ENCODE measurements at places on chromosomes 6 and 20.

- DNase-seq, result no peak
Observed at GRCh38 chr6:129671442-129672340, 38.3 kb downstream of the ARHGAP18 start.

- DNase-seq, result peak; percentile 63
Observed at GRCh38 chr6:3324262-3324942, 65.7 kb downstream of the PSMG4 start.

DNA sequence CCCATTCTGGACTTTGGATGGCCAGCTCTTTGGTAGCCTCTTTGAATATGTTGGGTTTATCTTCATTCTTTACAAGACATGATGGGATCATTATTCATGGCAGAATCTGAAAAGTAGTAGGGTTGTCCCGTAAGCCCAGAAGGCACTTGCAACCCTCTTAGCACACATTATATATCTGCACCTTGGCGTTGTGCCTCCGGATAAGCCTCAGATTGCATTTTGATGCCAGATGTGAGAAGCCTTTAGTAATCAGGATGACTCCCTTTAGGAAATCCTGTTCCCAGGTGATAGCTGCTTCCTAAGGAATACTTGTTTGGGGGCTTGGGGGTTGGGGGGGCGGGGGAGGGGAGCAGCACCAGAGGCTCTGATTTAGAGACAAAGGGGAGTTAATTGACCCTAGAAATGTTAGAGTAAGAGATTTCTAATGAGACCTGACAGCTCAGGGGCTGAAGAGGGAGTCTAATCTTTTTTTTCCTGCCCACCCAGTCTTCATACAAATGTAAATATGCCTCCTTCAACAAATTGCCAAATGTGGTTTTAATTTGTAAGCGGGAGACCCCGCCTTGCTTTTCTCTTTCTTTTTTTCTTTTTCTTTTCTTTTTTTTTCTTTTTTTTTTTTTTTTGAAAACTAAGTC lies 55.1 kb downstream of the JAG1 start:
- DNase-seq, result no peak

- no peak for DNase-seq
Observed at GRCh38 chr6:84581494-84582259, 182.7 kb downstream of the TBX18 start.

DNA sequence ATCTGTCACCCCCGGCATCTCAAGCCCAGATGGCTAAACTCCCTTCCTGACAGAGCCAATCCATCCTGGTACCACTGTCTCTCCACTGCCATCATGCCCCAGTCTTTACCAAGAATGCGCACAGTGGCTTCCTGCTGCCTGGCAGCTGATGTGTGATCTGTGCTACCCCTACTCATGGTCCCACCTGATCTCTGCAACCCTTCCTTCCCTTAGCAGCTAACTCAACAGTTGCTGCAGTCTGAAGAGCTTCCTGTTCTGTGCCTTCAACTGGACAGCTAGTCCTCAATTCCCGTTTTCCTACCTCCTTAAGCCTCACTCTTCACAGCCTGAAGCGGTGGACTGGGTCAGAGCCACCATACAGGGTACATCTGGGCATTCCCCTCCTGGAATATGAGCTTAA lies 7.6 kb upstream of the FAM83C start:
- no peak for DNase-seq

DNA sequence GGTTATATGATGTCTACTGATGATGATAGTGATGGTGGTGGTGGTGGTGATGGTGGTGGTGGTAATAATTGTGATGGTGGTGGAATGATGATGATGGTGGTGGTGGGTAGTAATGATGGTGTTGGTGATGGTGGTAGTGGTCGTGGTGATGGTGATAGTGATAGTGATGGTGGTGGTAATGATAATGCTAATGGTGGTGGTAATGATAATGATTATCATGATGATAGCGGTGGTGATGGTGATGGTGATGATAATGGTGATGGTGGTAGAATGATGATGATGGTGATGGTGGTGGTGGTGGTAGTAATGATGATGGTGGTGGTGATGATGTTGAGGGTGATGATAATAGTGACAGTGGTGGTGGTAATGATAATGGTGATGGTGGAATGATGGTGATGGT lies 4.5 kb upstream of the LPA start:
- DNase-seq, result no peak

- no peak for DNase-seq
Observed at GRCh38 chr6:113629256-113629655, 227.9 kb upstream of the MARCKS start.

GRCh38 chr20:39038495-39038894 lies 76.4 kb downstream of the DHX35 start:
- no peak for DNase-seq

DNA sequence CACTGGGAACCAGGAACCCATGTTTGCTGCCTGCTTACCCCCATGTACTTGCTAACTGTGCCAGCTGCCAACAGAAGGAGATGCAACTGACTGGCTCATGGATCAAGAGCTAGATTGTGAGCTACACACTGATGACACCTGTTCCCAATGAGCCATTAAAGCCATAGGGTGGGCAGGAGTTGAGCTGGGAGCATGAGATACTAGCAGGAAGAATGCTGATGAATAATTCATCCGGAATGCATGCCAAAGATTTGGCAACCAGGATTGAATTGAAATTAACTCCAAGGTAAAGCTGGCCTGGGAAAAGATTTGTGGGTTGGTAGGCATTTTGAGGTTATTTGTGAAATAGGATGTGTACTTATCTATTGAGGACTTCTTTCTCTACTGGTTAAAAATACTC lies 631.1 kb downstream of the KIF16B start:
- DNase-seq, result no peak

- DNase-seq, result no peak
Observed at GRCh38 chr20:51125105-51125504, 102.2 kb upstream of the KCNG1 start.

DNA sequence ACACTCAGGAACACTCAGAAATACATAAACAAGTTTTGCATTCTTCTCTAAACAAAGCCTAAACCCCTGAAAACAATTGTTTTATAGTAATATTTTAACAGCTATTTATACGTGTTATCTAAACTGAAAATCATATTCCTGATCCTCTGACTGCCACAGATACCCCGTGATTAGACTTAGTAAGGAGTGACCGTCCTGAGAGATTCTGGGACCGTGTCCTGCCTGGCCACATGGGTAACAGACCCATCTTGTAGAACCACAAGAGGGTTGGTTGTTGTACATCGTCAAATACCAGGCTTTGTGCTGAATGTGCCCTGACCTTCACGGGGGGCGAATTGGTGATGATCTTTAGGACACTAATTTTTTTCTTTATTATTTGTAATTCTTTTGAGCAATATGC lies 214.4 kb downstream of the TMEM242 start:
- no peak for DNase-seq

- no peak for DNase-seq
Observed at GRCh38 chr6:146345598-146345997, 198.0 kb upstream of the RAB32 start.

- DNase-seq, result no peak
Observed at GRCh38 chr6:34132486-34133185, 13.3 kb downstream of the GRM4 start.

DNA sequence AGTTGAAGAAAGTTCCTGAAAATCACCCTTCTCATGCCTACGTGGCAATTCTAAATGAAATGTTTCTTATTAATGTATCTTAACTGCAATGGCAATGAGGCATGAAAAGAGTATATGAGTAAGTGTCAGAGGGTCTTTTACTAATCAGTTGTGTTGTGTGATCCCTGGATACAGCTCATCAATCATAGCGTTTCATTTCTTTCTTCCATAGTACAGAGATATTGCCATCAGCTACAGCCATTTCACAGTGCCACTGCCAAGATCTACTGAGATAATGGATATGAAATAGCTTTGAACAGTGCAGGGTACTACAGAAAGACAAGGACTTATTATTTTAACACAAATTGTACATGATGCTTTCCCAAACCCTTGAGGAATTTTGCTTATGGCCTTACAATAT lies 450.8 kb downstream of the KHDRBS2 start:
- no peak for DNase-seq

- DNase-seq, result no peak
Observed at GRCh38 chr6:7938562-7939183, 28.1 kb upstream of the TXNDC5 start.

DNA sequence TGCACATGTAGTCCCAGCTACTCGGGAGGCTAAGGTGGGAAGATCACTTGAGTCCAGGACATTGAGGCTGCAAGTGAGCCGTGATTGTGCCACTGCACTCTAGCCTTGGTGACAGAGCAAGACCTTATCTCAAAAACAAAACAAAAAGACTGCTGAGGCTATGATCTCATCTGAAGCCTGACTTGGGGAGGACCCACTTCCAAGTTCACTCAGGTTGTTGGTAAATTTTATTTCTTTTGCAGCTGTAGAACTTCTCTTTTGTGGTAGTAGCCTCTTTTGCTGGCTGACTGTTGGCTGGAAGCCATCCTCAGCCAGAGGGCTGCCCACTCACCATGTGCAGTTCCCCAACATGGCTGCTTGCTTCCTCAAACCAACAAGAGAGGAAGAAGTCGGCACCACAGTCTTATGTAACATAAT lies 36.8 kb upstream of the ME1 start:
- DNase-seq, result no peak

DNA sequence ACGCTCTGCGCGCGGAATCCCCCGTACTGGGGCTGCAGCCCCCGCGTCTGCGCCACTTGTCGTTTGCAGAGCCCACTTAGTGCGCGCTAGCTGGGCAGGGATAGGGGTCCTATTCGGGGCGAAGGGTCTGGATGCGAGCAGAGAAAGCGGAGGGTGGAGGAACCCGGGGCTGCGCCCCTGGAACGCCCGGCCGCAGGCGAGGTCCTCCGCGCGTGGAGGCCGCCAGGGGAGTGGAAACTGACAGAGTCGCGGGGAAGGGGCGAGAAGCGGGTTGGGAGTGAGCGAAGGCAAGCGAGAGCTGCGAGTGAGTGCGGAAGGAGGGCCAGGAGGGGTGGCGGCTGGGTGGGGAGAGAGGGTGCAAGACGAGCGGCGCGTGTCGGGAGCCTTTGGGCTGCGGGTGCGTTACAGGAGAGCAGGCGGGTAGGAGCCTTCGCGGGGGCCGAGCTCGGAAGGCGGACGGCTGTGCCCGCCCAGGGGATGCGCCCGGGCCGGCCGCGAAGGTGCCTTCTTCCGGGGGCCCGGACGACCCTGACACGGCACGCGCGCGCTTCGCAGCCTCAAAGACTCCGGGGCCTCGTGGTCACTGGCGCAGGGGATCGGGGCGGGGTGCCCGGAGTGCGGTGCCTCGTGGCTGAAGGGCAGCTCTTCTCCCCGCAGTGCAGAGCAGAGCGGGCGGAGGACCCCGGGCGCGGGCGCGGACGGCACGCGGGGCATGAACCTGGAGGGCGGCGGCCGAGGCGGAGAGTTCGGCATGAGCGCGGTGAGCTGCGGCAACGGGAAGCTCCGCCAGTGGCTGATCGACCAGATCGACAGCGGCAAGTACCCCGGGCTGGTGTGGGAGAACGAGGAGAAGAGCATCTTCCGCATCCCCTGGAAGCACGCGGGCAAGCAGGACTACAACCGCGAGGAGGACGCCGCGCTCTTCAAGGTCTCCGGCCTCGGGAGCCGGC lies 1.2 kb downstream of the IRF4 start:
- no peak for DNase-seq

GRCh38 chr20:57619051-57619831 lies 985 bp downstream of the ZBP1 start:
- DNase-seq, result peak; percentile 57

- DNase-seq, result no peak
Observed at GRCh38 chr6:15876406-15876805, 213.6 kb upstream of the DTNBP1 start.

GRCh38 chr6:6723361-6723760 lies 134.8 kb downstream of the LY86 start:
- DNase-seq, result no peak

DNA sequence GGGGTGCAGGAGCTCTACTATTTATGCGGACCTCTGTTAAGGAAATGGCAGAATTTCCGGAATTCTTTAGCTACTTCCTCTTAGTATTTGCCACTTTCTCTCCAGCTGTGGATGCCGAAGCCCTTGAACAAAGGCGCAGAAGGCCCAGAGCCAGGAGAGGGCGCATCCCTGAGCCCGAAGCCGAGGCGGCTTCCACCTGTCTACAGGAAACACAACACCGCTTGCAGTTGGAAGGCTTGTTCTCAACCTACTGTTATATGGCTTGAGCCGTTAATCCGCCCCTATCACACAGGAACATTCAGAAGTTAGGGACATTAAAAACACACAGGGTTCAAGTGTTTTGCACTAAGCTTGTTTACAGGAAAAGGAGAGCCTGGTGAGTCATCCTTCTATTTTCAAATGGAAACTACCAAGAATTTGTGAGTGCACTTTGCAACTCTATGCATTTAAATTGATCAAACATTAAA lies 417.1 kb downstream of the BCKDHB start:
- DNase-seq, result no peak

DNA sequence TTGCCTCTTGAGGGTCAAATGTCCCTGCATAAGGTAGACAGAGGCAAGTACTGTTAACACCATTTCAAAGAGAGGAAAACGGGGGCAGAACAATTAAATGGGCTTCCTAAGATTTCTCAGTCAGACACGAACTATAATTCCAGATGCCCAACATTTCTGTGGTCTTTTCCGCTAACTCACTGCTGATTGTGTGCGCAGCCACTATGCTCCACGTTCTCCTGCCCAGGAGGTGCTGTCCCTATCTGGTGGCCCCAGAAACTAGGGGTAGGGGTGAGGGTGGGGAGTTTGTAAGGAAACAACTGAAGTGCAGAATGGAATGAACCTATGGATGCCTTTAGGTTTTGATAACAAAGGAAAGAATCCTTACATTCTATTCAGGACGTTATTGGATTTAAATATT lies 86.1 kb upstream of the BACH2 start:
- DNase-seq, result no peak

- no peak for DNase-seq
Observed at GRCh38 chr20:36808317-36809257, 35.0 kb upstream of the DSN1 start.

GRCh38 chr6:158409451-158409850 lies 97.2 kb downstream of the TULP4 start:
- DNase-seq, result no peak

DNA sequence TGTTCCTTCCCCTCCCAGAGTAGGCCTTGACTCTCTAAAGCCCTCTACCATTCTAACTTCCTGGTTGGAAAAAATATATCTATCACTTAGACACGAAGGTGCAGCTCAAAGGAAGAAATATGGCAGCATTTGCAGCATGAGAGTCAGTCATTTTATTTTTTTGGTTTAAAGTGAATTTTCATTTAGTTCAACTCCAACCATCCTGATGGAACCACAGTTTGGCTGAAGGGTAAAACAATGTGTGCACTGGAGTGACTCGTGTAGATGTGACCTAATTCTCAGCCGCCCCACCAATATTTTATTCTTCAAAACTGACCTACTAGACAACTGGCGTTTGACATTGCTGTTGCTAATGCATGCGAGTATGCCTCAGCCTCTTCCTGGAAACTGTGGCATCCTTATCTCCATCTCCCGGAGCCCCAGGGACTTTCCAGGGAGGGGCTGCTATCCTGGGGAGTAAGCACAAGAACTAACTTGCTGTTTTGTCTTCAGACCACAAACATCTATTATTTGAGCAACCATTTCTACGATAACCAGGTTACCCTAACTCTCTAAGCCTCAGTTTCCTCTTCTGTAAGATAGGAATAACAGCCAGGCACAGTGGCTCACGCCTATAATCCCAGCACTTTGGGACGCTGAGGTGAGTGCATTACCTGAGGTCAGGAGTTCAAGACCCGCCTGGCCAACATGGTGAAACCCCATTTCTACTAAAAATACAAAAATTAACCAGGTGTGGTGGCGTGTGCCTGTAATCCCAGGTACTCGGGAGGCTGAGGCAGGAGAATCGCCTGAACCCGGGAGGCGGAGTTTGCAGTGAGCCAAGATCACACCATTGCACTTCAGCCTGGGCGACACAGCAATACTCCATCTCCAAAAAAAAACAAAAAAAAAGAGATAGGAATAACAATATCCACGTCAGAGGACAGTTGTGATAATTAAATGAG lies 148.7 kb upstream of the JARID2 start:
- DNase-seq, result no peak

Measured in left forelimb (tissue), 1 donor.